Midbrain (tissue), 1 donor: ENCODE measurements at places on chromosomes 5 and 9.

GRCh38 chr5:158430166-158430797 lies 571.3 kb upstream of the CLINT1 start:
- no peak for DNase-seq

- DNase-seq, result no peak
Measured at GRCh38 chr9:135414293-135414692, 65.3 kb upstream of the PPP1R26 start.

GRCh38 chr5:14252793-14253192 lies 109.7 kb downstream of the TRIO start:
- DNase-seq, result no peak

DNA sequence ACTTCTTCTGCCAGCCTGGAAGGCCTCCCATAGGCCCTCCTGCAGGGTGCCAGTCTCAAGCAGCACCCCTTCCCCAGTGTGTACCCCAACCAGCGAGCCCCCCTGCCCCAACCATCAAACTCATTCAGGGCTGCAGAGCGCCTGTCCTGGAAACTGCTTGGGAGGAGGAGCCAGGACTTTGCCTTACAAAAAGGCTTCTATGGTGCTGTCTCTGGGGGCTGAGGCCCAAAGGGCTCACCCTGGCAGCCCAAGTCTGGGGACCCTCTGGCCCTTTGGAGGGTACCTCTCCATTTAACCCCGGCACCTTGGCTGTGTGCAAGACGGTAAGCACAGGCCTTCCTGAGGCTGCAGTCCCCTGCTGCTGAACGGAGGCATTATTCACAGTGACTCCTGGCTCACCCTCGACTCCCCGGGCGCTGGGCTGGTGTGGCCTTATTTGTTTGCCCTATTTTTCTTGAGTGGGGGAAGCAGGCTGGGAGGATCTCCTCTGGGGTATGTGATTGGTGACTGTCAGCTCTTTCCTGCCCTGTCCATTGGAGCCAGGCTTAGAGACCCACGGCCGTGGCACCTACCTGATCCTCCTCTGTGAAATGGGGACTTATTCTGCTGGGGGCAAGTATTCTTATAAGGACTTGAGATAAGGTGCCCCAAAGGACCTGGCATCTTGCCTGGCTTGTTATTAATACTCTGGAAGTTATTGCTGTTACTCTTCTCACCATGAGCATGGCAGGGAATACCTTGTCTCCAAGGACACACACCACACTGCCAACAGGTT lies 5.8 kb downstream of the LMX1B start:
- DNase-seq, result no peak

- no peak for DNase-seq
Measured at GRCh38 chr5:124059200-124059599, 547.2 kb downstream of the CSNK1G3 start.

GRCh38 chr9:91533382-91533781 lies 109.8 kb upstream of the NFIL3 start:
- DNase-seq, result no peak

- DNase-seq, result no peak
Measured at GRCh38 chr5:157542282-157543000, 33.1 kb downstream of the ADAM19 start.

DNA sequence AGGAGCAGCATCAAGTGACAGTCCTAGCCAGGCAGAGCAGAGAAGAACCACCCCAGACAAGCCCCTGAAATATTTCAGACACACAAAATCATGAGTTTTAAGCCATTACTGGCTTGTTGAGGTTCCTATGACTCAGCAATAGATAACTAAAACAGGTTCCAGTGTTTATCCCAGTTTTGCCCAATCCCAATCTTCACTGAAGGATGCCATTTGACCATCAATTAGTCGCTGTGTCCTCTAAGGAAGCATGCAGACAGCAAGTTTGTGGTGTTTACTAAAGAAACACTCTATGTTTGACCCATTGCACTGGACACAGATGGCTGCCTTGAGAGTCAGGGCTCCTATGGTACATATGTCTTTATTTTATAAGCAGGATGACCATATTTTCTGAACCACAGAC lies 186.7 kb downstream of the SYK start:
- no peak for DNase-seq

- no peak for DNase-seq
Measured at GRCh38 chr5:150299571-150300327, 3.0 kb downstream of the ARSI start.

DNA sequence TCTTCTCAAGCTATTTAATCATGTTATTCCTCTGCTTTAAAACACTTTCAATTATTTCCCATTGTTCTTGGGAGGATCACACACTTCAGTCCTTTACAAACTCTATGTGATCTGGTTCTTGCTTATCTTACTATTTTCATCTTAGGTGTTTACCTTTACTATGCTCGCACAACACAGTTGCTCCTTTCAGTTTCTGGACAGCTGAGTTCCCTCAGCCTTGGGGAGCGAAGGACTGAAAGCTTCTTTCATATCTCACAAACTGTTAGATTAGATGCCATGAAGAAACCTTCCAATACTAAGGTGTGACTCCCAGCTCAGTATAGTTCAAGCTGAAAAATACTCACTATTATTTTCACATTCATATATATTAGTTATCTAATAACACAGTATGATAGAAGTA lies 117.9 kb downstream of the CDC42SE2 start:
- DNase-seq, result no peak

- no peak for DNase-seq
Measured at GRCh38 chr5:127754259-127754658, 51.1 kb downstream of the CCDC192 start.

GRCh38 chr5:103272377-103272776 lies 13.8 kb downstream of the MACIR start:
- no peak for DNase-seq

DNA sequence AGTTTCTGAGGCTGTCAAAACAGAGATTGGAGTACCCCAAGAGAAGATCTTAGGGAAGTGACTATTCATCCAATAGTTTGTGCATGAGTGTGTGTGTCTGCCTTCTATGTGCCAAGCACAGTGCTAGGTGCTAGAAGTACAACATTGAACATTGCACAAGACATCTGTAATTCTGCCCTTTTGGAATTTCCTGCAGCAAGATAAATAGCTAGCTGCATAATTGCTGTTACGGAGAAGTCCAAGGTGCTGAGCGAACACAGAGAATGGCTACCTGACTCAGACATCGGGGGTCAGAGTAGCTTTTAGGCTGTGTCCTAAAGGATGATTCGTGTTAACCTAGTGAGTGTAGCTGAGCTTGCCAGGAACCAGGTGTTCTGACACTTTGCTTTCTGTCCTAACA lies 44.8 kb downstream of the PAPPA start:
- DNase-seq, result no peak

GRCh38 chr5:124671193-124671592 lies 75.2 kb downstream of the ZNF608 start:
- DNase-seq, result no peak

- no peak for DNase-seq
Measured at GRCh38 chr5:54868511-54869483, 116.6 kb downstream of the ESM1 start.

DNA sequence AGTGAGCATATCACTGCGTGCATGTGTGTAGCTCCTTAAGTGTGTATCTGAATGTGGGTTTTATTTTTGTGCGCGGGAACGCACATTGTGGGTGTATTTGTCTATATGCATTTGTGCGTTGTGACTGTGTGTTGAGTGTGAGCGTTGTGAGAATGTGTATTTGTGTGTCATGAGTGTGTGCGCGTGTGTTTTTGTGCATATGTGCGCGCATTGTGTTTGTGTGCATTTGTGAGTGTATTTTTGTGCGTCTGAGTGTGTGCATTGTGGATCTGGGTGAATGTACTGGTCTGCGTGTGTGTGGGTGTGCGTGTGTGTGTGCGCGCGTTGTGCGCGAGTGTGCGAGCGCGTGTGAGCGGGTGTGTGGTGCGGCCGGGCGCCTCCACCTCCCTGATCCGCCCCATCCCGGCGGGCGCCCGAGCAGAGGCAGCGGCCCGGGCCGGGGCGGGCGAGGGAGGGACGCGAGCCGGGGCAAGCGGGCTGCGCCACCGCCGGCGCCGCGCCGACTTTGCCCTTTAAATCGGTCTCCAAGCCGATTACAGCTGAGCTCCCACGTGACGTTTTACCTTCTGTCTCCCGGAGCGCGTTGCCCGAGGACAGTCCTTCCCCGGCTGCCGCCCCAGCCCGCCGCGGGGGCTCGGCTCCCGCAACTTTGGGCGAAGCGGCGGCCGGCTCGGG lies at the start of gene RASGRF2:
Gene RASGRF2, plus strand, starts transcription at position 596 of the 675 bp plus-strand sequence. CDS start 376 bp downstream, outside the sequence.
- DNase-seq, result peak; percentile 53

DNA sequence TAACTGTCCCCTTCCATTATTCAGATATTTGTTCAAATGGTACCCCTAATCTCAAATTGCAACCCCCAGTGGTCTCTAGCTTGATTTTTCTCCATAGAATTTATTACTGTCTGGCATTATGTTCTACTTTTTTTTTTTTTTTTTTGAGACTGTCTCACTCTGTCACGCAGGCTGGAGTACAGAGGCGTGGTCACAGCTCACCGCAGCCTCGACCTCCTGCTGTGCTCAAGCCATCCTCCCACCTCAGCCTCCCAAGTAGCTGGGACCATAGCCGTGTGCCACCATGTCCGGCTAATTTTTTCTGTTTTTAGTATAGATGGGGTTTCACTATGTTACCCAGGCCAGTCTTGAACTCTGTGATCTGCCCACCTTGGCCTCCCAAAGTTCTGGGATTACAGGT lies 2.0 kb upstream of the REEP5 start:
- no peak for DNase-seq

DNA sequence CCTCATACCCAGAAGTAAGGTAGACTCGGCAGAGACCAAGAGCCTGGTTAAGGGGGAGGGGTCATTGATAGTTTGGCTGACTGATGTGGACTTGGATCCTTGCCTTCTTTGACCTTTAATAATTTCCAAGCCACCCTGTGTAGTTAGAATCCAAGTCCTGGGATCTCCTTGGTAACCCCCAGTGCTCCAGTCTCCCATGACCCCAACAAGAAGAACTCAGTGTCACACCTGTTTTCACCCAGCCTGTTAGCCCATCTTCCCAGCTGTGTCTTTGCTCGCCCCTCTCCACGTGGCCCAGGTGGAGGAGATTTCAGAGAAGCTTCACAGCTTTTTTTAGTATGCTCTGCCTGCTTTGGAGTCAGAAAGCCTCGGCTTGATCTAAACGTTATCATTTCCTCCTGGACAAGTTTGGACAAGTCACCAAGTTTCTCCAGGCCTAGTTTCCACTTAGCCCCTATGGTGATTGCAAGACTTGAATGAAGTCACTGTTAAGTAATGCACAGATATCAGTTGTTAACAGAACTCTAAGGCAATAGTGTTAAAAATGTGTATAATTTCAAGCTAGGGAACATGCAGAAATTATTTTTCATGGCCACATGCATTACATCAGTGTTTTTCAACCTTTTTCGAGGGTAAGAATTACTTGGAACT lies 170.0 kb downstream of the TMEM38B start:
- no peak for DNase-seq

DNA sequence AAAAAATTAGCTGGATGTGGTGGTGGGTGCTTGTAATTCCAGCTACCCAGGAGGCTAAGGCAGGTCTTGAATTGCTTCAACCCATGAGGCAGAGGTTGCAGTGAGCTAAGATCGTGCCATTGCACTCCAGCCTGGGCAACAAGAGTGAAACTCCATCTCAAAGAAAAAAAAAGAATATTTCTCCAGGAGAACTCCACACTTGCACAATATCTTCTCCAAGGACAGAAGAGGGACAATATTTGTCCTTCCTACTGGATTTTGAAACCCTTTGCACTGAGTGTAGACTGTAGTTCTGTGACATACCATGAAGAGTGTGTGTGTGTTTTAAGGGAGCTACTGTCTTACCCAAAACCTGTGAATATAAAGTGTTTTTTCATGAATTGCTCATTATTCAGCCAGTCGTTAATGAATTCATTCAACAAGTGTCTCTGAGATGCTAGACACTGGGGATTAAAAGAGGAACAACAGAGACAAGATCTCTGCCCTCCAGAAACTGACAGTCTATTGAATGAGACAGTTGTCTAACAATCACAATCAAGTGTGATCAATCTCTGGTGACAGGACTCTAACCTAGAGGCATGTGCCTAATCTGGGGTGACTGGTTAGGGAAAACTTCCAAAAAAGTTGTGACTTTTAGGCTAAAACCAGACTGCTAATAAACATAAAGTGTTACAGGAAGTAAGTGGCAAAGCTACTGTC lies 9.8 kb upstream of the UBE2D2 start:
- DNase-seq, result no peak

GRCh38 chr5:74357827-74358226 lies 282.7 kb downstream of the ENC1 start:
- DNase-seq, result no peak

DNA sequence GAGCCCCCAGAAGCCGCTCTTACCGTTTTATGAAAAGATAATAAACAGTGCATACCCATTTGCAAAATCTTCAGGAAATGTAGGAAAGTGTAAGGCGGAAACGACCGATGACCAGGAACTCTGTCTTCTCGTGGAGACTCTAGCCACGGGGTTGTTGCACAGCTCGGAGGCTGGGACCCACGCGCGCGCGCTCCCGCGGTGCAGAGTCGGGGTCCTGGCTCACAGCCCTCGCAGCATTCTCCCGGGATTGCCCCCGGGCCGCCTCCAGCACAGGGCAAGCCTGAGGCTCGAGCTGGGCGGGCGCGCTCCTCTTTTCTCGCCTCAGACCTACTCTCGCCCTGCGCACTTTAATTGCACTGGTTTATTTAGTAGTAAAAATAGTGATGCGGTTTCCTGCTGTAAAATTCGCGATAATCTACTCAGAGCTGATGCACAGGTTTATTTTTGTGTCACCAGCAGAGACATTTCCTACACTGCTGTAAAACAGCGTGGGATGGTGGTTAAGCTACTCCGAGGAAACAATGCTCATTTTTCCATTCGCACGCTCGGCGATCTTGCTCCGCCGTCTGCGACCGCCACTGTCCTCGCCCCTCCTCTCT lies 15.5 kb downstream of the TRIM7 start:
- no peak for DNase-seq
